A549 treated with CORT108297 at 1 μM for 4 hours (cell line): ENCODE measurements at places on chromosomes 1 and 21. TPM values are rescaled to one million over a fixed set of nuclear protein-coding genes. Genes with fewer than 3 reads are reported as not detected.

Gene LCA5L
- total RNA-seq = 1.3 to 1.6 TPM (median 1.5 TPM) in 5 replicates

Gene PRKAA2
- 2.2 to 2.8 TPM (median 2.7 TPM) in 5 replicates for total RNA-seq

Gene LRRC38
- total RNA-seq = 0.04 TPM in 1 of 5 replicates, not detected in the others

Gene CEP170
- total RNA-seq = 24.0 to 37.9 TPM (median 27.7 TPM) in 5 replicates

Gene CFHR5
- total RNA-seq = not detected in 5 replicates

Gene FCRL2
- not detected in 5 replicates for total RNA-seq

Gene TMEM200B
- total RNA-seq = 0.05 to 0.16 TPM (median 0.12 TPM) in 5 replicates

Gene AMY1C
- total RNA-seq = not detected in 5 replicates

Gene CPT2
- 8.1 to 9.5 TPM (median 8.6 TPM) in 5 replicates for total RNA-seq

Gene KLF17
- total RNA-seq = 0.27 to 0.50 TPM (median 0.34 TPM) in 5 replicates

Gene MLLT11
- total RNA-seq = 14.5 to 18.8 TPM (median 17.8 TPM) in 5 replicates

Gene SLC30A1
- 20.4 to 26.3 TPM (median 23.2 TPM) in 5 replicates for total RNA-seq

Gene PPP2R5A
- total RNA-seq = 23.1 to 26.2 TPM (median 24.3 TPM) in 5 replicates

Gene KISS1
- total RNA-seq = 0.27 to 1.2 TPM (median 0.73 TPM) in 4 of 5 replicates, not detected in the other

Gene ADAMTS5
- total RNA-seq = not detected in 5 replicates

Gene PDE9A
- total RNA-seq = 1.0 to 1.5 TPM (median 1.1 TPM) in 5 replicates

Gene FLVCR1
- 14.3 to 18.3 TPM (median 15.8 TPM) in 5 replicates for total RNA-seq

Gene AIRE
- total RNA-seq = not detected in 5 replicates

Gene CD5L
- not detected in 5 replicates for total RNA-seq

Gene CPLANE2
- 3.2 to 4.7 TPM (median 4.0 TPM) in 5 replicates for total RNA-seq

Gene RGS13
- not detected in 5 replicates for total RNA-seq
